ENCODE measurements at places on chromosomes 4 and X.
A peak's percentile ranks its signal among the peaks of the same experiment; 100 is the strongest.

GRCh38 chrX:134669378-134670098 lies 11.3 kb upstream of the PLAC1 start:
- no peak for DNase-seq

- DNase-seq: no peak
Observed at GRCh38 chr4:109041463-109042360, 260.7 kb downstream of the COL25A1 start.

DNA sequence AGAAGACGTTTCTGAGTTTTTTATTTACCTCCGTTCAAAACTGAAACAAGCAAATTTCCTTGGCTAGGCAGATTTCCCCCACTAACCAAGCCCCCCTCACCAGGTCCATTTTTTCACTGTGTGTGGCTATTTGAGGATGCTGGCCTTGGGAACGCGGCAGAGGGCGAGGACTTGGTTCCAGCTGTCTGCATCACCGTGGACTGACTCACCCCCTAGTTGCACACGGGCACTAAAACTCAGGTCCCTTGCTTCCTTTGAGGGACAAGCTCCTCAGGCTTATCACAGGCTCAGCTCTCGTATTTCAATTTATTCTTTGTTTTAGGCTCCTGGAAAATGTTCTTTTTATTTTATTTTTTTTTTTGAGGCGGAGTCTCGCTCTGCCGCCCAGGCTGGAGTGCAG lies 8.4 kb upstream of the MTNR1A start:
- DNase-seq: no peak

GRCh38 chr4:84753321-84753972 lies 170.5 kb downstream of the CDS1 start:
- DNase-seq: peak; percentile 13

DNA sequence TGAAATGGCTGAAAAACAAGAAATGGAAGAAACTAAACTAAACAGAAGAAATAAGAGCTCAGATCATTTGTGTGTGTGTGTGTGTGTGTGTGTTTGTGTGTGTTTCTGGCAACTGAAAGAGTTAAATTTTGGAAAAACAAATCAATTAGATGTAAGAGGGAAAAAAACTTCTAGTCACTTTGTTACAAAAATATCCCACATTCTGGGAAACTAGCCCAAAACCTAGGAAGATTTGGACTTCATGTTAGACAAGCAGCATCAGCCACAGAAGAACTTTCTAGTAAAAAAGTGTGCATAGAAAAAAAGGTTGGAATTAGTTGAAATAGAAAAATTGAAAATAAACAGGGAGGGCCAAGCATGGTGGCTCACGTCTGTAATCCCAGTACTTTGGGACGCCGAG lies 111.6 kb upstream of the PRKG2 start:
- no peak for DNase-seq

DNA sequence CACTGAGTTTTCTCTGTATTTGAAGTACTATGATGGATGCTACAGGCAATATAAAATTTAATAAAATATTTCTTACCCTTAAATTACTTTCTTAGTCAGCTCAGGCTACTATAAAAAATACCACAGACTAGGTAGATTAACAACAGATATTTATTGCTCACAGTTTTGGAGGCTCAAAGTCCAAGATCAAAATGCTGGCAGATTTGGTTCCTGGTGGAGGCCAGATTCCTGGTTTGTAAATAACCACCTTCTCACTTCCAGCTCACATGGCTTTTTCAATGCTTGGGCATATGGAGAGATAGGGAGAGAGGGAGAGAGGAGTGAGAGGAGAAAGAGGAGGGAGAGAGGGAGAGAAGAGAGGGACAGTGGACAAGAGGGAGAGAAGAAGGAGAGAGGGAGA lies 24.5 kb upstream of the PACRGL start:
- no peak for DNase-seq

DNA sequence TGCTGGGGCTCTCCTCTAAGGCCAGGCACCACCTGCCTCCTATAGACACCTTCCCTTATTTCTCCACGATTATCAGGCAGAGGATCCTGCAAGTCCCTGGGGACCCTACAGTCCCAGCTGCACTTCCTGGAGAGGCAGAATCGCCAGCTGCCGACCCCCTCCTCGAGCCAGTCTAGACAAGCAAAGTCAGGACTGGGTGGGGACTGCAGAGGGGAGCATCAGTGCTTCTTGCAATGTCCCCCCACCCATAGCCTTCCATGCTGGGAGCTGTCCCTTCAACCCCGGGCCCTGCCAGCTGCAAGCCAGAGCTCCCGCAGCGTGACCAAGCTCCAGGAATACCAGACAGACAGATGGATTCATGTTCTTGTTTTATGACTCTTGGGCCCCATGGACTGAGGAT lies 1.4 kb upstream of the CRMP1 start:
- DNase-seq: no peak

GRCh38 chr4:176150356-176150682 lies 45.1 kb downstream of the SPATA4 start:
- peak; percentile 18 for DNase-seq

DNA sequence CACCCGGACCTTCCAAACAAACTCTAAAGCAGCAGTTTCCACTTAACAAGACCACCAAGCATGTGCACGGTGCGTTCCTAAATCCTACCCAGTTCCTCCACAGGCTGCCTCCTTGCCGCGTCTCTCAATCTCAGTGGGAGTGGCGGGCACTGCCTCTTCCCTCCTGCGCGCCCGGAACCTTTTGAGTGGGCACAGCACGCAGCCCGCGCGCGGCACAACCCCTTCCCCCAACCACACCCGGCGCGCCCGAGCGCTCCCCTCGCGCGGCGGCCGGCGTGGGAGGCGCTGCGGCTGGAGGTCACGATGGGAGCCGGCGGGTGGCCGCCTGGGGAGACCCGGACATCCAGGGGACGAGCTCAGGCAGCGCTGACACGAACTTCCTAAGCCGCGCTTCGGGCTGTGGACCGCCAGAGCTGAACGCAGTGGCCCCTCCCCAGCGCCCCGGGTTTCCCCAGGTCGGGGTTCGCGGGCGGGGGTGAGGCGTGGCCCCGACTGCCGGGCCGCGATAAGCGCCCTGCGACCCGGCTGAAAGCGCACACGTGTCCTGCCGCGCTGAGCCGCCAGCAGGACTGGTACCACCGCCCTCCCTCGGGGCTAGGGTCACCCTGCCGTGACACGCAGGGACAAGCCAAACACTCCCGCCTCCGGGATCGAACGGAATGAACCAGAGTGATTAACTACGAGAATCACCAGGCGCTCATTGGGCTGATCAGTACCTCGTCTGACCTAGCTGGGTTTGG lies at the start of gene ABCG2:
Gene ABCG2, minus strand, starts transcription at position 151 of the 740 bp plus-strand sequence. CDS start 18,644 bp downstream, outside the sequence.
- peak; percentile 26 for DNase-seq

DNA sequence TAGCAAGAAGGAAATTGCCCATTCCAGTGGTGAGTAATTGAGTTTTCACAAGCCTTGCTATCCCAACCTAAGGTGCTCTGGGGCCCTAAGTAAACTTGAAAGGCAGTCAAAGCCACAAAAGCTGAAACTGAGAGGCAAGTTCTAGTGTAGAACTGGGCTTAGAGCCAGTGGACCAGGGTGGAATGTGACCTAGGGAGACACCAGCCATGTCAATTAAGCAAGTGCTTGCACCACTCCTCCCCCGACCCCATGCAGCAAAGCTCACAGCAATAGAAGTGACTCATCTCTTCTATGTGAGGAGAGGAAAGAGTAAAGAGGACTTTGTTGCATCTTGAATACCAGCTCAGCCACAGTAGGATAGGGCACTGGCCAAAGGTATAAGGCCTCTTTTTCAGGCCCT lies 486.1 kb upstream of the POU3F4 start:
- no peak for DNase-seq

- no peak for DNase-seq
Observed at GRCh38 chr4:29588617-29589016, 1131.6 kb upstream of the PCDH7 start.

GRCh38 chrX:2618516-2618915 lies 72.6 kb upstream of the CD99 start:
- no peak for DNase-seq

DNA sequence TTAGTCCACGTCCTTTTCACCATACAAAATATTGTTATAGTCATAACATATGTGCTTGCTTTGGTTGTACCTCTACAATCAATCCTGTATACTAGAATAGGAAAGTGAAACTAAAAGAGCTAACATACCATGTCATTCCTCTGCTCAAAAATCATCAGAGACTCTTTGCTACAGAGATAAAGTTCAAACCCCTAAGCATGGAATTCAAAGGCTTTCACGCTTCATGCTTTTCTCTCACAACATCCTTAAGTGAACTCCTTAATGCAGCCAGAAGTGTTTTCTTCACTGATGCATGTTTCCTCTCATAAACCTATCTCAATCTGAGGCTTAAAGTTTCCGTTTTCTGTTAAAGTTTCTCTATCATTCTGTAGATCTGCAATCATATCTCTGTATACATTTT lies 744.6 kb upstream of the IGFBP7 start:
- no peak for DNase-seq

DNA sequence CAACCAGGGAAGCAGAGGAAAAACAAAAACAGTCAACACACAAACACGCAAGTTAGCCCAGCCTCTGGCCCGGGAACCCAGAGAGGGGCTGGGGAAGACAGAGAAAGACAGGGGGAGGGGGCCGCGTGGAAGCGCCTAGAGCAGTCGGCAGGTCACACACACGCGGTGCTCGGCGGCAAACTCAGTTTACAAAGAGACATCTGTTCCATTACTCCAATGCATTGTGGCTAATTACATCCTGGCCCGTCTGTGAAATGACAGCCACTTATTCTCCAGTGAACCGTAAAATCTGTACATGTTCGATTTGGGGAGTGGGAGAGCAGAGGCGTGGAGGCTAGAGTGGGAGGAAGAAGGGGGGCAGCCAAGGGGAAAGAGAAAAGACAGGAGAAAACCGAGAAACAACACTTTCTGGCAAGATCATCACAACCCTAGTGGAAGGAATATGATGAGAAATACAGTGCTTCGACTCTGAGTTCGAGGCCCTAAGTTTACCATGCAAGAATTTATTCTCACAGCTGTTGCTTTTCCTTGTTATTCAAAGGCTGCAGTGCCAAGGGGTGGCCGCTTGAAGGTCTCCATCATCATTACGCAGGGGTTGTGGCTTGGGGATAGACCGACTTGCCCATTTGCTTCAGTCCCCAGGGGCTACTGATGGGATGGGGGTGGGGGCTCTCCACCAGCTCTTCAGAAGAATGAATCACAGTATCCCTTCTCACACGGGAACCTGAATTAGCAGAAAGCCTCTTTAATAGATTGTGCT lies 167.7 kb downstream of the MGST2 start:
- DNase-seq: no peak

DNA sequence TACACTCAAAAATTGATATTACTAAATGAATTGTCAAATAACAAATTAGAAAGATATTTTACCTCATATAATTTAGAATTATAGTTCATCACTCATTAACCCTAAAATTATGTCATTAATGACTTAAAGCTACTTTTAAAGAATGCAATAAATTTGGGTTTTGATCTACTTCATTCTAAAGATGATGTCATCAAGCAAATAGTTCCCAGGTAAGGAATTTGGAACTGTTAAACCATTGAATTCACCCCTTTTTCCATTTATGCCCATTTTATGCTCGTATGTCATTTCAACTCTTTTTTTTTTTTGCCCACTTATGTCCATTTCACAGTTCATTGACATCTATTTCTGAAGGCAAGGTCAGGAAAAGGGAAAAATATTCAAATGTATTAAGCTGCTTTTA lies 135.5 kb downstream of the TLL1 start:
- no peak for DNase-seq

- DNase-seq: peak; percentile 52
Observed at GRCh38 chrX:1673337-1673736, 58.5 kb downstream of the ASMT start.

GRCh38 chr4:124682384-124682783 lies 30.1 kb downstream of the ANKRD50 start:
- DNase-seq: no peak

GRCh38 chr4:140789759-140790158 lies 33.6 kb upstream of the TBC1D9 start:
- peak; percentile 47 for DNase-seq

DNA sequence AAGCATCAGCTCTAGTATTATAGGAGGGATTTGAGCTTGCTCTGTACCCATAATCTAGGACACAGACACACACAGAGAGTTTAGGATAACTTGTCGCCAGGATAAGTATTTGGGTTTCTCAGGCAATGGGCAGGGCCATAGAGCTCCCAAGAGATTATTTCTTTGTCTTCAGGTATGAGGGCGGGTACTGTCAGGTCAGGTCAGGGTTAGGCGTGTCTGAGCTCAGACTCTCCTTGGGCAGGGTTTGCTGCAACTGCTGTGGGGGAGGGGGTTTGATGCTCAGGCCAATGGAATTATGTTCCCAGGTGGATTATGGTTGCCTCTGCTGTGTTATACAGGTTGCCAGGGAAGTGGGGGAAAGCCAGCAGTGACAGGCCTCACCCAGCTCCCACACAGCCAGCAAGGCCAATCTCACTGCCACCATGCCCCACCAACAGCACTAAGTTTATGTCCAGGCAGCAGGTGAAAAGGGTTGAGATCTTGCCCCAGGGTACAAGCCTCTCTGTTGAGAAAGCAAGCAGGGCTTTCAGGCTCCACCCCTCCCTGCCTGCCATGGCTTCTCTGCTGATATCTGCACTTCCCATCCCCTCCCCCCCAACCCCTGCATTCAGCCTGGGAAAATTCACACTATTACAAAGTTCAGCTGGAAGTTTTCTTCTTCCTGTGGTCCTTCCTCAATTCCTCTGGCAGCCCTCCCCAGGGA lies 101.3 kb downstream of the RRAGB start:
- DNase-seq: no peak

GRCh38 chr4:169971456-169972015 lies 54.7 kb downstream of the MFAP3L start:
- DNase-seq: no peak

Data from GM12865 (cell line).